Stimulated activated memory B cell treated with anti-CD40 and anti-IgM and Interleukin-4, amounts not matched to agents 10 μg/mL and 1 μg/mL and 100 μg/mL, for 72 hours (primary cell): ENCODE measurements at places on chromosomes 3 and 15.

DNA sequence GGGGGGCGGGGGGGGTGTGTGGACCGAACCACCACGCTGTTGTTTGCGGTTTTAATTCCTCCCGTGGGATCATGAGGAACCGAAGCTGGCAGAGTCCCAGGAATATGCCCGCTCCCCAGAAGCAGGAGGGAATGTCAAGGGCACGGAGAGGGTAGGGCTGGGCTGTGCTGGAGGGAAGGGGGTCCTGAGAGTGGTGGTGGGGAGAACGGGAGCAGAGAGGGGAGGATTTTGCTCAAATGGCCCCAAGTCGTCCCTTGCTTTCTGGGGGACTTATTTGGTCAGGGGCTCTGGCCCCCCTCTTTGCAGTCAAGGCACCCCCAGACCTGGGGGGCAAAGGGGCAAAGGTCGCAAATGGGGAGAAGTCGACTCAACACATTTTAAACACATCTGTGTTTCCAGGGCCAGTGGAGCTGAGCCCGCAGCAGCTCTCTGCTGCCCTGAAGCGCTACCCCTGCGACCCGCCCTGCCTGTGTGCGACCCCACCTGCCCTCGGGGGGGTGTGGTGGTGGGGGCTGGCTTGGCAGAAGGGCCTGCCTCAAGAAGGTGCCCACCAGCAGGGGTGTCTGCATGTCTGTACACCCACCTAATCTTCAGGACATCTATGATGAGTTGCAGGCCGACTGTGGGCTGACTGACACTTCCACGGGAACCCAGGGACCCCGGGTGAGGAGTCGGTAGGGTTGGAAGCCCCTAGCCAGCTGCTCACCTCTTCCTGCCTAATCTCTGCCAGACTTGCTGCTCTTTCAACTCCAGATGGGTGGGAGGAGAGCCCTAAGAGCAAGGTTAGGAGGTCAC, 602 bp upstream of the ATP2B2 start:
- no peak for ATAC-seq

DNA sequence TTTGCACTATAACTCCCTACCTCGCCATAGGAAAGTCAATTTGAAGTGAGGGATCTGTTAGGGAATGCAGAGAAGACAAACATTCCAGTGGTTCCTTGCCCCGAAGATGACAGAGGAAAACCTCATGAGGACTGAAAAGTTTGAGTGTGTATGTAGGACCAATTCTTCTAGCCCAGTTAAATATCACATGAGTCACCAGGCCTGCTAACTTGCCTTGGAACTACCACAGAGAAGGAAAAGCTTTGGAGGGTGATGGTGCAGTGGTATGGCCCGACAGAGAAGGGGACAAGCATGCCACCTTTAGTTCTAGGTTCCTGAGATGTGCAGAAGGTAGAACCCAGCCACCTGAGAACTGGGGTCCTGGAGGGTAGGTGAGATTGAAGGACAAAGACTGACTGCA, 2.6 kb upstream of the UPK1B start:
- no peak for ATAC-seq

DNA sequence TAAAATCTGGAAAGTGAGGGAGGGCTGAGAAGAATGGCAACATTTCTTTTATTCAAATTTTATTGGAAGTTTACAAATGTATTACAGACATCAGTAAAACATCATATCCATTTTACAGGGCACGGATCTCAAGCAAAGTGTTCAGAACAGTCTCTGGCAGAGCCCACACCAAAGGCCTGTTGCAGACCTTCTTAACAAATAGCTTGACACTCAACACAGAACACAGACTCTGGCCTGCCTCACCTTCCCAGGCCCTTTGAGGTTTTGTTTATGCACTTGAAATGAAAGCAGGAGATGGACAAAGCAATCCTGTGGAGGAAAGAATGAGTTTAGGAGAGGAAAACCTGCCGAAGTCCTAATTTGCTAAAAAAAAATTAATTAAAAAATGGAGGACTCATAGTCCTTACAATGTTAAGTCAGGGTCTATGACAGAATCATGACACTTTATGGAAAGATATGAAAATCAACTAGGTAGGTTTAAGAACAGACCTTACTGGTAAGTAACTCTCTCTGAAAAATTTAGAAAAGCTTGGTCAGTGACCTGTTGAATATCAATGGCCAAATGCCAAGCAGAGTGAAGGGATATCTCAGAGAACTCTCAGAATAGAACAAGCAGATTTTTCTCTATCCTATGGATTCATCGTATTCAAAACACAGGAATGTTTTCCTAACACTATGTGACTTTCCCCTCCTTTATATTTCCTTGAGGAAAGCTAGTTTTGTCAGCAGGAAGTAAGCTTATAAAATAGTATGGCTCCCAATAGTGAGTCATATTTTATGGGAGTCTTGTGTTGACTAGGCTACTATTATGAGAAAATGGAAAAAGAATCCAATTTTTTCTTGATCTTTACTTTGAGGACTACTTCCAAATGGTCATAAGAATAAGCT, 70.8 kb upstream of the PSMD6 start:
- no peak for ATAC-seq

DNA sequence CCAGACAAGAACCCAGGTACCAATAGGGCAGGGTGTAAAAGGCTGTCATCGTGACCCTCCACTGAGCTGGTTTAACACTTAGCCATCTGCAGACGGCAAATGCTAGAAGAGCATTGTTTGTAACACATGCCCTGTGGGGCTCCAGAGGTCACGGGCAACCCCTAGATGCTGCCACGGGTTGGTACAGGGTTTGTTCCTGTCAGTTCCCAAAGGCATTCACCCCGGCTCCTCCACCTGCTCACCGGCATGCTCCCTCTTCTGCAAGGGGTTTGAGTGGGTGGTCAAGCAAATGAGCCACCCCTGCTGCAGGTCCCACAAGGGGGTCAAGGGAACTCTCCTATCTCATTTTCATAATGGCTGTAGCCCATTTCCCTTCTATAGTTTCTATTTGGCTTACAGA, 229.3 kb downstream of the ZPLD1 start:
- no peak for ATAC-seq
